ENCODE measurements at places on chromosomes 1 and 21.
A peak's percentile ranks its signal among the peaks of the same experiment; 100 is the strongest.

DNA sequence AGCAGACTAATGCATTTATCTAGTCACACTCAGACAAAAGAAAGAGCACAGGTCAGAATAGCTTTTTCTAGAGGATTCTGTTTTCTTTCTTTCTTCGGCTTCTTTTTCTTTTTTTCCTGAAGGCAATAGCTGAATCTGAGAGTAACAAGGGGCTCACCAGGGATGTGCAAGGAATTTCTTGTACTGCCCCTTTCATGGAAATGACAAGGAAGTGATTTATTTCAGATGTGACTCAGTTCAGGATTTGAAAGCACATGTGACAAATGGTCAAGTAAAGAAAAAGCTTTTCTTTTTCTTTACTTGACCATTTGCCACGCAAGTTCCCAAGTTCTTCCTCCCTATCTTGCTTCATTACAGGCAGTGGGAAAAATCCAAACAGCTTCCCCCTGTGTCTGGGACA lies 202.0 kb downstream of the GABPA start:
- no peak for DNase-seq

- no peak for DNase-seq
These were observed 47.7 kb upstream of the PPM1J start for GRCh38 chr1:112762541-112763500.

DNA sequence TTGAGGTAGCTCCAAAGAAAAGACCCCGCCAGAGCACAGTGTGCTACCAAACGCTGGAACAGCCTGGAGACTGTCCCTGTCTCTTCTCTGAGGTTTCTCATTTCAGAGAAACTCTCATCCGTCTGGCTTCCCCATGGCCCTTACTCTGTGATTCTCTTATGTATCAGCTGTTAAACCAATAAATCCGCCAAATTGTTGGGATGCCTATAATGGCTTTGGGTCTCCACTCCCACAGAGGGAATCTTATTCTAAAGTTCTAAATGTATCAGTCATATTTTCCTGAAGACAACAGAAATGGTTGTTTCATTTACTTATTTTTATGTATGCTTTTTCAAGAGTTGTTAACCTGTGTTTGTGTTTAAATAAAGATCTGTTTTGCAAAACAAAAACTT lies 4.0 kb downstream of the ERG start:
- no peak for DNase-seq

DNA sequence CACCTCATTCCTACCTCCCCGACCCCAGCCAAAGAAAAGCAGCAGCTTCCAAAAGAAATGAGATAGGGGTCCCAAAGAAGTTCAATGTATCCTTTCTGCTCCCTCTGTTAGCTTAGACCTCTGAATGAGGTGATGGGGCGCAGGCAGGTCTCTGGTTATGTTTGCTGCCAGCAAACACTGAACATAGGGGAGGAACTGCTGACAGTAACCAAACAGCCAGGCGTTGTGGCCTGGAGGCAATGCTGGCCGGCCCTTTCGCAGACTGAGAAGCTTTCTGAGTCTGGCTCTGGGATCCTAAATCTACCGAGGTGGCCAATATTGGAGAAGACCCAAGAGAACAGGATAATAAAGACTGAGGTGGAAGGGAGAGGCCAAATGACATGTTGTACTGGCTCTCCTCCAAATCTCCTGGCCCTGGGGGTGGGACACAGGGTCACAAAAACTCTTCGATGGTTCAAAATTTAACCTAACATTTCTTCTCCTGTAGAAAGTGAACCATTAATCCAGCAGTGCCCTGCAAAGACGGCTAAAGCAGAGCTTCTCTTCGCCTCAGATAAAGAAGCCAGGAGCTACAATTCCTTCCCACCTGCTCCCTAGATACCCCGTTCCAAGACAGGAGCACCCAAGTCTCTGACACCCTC lies 19.6 kb downstream of the SSR2 start:
- no peak for DNase-seq

DNA sequence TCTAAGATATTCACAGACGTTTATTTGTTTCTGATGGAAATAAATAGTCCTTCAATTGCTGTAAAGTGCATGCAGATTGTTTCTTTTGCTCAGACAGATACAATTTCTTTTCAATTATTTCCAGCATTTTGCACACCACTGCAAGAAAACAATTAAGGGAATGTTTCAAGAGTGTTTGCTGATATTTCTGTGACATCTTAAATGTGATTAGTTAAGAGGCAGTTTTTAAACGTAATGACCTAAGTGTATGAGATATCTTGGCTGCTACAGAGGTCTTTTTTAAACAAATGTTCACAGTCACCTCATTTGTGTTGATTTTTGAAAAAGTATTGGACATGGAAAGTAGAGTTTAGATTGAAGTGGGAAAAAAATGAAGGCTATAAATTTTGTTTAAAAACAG lies 262.3 kb upstream of the BRINP3 start:
- DNase-seq = no peak

- no peak for DNase-seq
These were observed 16.2 kb upstream of the POFUT2 start for GRCh38 chr21:45303751-45304475.

GRCh38 chr1:246742396-246742795 lies 18.2 kb downstream of the SCCPDH start:
- no peak for DNase-seq

- DNase-seq = no peak
These were observed 7.7 kb downstream of the KANK4 start for GRCh38 chr1:62311473-62311943.

GRCh38 chr1:89855413-89856123 lies 34.7 kb downstream of the LRRC8D start:
- no peak for DNase-seq

GRCh38 chr1:37865348-37866120 lies 6.1 kb upstream of the MTF1 start:
- no peak for DNase-seq

DNA sequence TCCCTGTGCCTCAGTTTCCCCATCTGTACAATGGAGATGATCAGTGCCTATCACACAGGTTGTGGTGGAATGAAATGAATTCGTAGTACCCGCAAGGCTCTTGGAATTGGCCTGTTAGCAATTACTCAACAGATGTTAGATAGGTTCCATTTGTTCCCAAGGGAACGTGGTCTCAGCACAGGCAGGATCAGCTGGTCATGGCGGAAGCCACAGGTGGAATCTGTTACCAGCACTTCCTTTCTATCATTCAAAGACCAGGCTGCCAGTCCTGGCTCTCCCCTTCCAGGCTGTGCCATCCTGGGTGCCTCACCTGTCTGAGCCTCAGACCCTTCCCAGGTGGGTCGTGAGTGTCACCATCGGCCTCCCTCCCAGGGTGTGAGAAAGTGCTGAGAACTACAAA lies 61.5 kb downstream of the FBXO2 start:
- no peak for DNase-seq

DNA sequence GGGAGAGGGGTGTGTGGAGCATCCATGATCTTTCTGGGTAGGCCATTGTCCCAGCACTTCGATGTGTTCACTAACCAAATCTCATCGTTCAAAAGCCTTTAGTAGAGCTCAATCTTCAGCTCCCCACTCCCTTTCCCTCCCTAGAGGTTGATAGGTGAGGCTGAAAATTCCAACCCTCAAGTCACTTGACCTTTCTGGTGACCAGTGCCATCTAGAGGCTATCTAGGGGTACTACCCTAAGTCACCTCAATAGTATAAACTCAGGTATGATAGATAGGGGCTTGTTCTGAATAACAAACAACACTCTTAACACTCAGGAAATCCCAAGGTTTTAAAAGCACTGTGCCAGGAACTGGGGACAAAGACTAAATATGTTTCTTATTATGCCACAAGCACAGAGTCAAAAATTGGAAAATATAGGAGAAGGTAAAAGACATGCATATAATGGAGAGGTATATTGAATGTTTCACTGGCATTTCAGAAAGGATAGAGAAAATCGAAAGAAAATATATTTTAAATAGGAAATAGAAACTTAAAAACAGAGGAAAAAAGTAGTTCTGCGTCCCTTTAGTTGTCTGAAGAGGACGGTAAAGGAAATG lies 42.9 kb upstream of the CD53 start:
- DNase-seq = peak; percentile 54

- peak; percentile 19 for DNase-seq
These were observed 1.3 kb upstream of the PEX10 start for GRCh38 chr1:2413495-2414296.

- no peak for DNase-seq
These were observed 380.5 kb upstream of the VAMP3 start for GRCh38 chr1:7390604-7391000.

- DNase-seq = peak; percentile 39
These were observed 47.8 kb upstream of the NRDC start for GRCh38 chr1:51926171-51926812.

DNA sequence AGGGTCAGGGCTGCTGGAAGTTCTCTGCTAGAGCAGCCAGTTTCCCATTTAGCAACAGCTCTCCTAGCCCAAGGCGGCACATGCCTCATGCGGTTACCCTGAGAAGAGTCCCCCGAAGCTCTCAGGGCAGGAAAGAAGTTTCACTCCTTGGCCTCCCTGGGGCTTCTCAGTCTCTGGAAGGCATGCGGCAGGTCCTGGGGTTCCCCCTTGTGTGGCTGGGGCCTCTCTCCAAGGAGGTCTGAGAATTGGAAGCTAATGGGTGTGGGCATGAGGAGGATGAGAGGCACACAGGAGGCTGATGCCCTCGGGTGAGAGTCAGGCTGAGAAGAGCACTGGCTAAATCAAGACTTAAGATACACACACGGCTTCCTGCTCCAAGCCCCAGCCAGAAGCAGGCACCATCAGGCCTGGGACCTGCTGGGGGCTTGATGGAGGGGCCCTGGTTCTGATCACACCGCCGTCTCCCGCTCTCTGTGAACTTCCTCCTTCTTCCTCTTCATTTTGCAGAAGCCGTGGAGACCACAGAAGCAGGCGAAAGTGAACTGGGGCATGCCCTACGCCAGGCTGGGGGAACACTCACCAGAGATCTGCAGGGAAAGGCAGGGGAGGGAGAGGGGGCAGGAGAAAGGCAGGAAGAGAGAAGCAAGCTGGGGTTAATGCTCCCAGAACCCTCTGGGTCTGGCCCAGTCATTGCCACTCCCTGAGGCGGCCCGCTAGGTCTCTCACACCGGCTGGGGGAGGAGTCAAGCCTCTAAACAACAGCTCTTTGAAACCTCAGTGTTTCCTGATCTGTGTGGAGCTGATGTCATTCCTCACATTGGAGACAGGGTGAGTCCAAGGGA lies 15.1 kb downstream of the BLACAT1 start:
- peak; percentile 93 for DNase-seq

- no peak for DNase-seq
These were observed 19.2 kb upstream of the BCL10 start for GRCh38 chr1:85295654-85296053.

DNA sequence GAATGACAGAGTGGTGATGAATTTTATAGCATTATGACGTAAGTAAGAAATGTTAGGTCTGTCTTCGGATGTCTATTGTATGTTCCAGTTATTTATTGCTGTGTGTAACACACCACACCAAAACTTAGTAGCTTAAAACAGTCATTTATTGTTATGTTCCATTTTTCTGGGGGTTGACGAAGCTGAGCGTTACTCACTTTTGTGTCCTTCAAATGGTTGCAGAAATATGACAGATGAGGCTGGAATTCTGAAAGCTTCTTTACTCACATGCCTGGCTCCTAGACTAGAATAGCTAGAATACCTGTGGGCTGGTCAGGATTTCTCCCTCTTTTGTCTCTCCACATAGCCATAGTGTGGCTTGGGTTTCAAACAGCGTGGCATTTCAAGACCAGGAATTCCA lies 62.1 kb upstream of the S1PR1 start:
- no peak for DNase-seq

DNA sequence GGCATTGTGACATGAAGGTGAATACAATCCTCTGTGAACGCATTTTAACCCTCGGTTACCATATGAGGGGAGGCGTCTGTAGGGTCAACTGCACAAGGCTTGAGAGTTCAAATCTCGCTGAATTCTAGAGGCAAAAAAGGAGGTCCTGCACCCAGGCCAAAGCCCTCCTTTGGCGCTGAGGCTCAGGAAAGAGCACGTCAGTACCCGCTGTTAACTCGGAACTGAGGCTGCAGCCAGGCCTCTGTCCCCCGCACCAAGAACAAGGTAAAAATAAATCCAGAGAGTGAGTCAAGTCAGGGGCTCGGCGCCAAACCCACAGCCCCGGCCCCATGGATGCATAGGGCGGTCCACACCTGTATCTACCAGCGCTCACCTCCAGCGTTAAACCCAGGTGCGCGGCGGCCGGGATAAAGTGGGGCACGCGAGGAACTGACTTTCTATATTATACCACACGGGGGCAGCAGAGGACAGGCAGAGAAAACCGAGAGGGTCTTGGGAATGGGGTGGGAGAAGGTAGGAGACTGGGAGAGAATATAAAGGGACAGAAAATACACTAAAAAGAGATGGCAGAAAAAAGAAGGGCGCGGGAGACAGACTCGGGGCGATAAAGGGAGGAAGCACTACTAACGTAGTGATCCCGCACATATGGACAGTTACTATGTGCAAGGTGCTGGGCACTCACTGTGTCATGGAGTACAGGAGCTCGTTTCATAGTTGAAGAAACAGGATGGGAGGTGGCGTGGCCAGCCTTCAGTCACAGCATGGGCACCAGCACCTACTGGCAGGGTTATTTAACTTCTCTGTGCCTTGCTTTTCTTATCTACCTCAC lies 54.9 kb downstream of the DMRTA2 start:
- DNase-seq = peak; percentile 60

GRCh38 chr1:176701151-176701866 lies 238.3 kb downstream of the PAPPA2 start:
- no peak for DNase-seq

DNA sequence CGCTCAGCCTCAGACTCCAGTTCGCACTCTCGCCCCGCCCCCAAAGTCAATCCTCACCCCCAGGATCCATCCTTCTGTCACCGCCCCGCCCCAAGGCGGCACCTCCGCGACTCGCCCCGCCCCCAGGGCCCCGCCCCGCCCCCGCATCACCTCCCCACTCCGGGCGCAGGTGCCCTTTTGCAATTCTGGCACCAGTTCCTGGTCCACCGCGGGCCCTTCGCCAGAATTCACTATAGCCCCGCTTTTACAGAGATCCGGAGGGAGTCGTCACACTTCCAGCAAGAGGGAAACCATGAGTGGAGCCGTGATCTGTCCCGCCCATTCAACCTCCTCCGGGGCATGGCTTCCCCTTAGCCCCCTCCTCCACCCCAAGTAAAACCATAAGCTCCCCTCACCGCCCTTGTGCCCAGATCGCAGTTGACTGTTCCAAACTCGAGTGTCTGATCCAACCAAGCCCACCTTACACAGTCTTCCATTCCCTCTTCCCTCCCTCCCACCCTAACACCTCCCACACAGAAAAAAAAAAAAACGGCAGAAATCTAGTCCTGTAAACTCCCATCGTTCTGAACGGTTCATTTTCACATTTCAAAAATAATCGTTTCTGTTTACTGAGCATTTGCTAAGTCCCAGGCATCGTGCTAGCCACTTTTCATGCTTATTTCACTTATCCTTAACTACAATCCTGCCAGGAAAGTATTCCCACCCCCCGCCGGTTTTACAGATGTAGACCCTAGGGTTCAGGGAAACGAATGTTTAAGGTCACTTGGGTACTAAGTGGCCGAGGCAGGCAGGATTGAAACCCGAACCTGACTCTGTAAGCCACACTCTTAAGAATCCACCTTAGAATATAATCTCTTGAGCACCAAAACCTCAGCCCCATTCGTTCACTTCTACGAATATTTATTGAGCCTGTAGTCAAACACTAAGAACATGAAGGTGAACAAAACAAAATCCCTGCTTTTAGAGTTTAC lies 1.3 kb upstream of the DNAJC16 start:
- peak; percentile 18 for DNase-seq

GRCh38 chr1:32817815-32818786 lies 648 bp downstream of the S100PBP start:
- DNase-seq = peak; percentile 80
